NCI-H460 (cell line): ENCODE measurements at places on chromosomes 3 and 15.

- no peak for DNase-seq
These were observed 665 bp downstream of the GATM start for GRCh38 chr15:45377609-45378148.

DNA sequence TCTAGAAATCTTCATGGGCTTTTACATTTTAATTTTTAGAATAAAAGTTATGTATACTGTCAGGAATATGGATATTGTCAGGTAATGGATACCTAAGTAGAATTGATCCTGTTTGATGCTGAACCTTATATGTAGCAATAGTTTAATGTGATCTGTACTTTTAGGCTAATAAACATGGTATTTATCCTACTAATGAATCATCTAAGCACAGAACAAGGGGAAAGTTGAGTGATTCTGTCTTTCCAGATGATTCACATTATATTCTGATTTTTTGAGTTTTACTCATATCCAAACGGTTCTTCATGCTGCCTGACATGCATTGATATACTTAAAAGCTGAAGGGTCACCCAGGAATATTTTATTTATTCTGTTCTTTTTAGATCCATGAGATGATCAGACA is 34.5 kb downstream of the FANCI start:
- DNase-seq, result no peak

DNA sequence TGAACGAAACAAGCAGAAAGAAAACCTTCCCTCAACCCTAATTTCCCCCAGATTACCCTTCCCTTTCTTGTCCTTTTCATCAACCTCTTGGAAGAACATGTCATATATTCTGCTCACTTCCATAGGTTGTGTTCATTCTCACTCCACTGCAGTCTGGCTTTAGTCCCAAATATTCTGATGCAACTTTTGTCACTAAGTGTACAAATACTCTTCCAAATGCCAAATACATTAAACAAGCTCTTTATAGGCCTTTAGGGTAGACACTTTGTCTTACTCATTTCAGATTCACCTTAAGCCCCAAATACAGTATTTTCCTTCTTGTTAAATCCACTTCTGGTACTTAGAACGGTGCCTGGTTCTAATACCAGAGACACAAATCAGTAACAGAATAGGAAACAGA is 406.5 kb upstream of the CDIN1 start:
- peak; percentile 29 for DNase-seq

DNA sequence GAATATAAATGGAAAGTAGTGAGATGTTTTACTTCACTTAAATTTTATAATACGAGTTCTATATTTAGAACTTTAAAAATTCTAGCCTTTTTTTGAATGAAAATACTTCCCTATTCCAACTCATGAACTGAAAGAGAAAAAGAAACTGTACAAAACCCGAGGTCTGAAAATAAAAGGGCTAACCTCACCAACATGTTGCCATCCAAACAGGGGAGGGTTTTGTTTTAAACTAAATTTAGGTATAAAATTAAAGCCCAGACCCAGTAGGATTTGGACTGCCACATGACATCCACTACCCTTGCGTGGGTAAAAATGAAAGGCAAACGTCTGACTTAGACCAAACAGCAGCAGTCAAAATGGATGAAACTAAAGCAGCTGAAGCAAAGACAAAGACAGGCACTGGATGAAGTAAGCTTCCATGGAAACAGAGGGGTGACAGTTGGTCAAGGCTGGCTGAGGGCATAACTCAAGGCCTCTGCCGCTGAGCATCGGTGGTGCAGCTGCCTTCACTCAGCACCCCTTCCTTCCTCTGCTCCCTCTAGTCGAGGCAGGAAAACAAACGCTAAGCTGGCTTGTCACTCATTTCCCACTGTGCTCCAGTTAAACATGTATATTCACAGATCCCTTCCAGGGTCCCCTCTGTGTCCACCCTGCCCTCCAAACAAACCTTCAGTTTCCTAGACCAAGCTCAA is 58.1 kb downstream of the TM4SF4 start:
- no peak for DNase-seq

GRCh38 chr3:196124608-196125007 is 42.7 kb upstream of the TFRC start:
- DNase-seq, result no peak

DNA sequence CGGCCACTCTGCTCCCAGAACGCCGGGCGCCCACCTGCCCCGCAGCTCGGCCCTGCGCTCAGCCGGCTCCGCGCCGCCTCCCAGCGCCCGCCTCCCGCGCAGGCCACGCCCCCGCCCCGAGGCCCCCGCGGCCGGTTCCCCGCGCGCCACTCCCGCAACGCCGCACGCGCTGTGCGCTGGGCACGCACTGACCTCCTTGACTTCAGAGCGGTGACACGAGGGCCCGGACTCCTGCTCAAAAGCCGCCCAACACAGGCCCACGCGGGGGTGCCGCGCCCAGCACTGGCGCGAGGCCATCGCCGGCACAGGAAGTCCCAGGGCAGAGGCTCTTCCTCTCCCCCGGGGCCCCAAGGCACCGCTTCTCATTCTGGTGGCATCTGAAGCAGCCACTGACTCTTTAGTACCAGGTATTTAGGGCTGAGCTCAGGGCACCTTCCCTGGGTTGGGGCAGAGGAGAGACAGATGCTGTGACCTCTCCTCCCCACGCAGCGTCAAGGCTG is 12.4 kb downstream of the TNK2 start:
- DNase-seq, result no peak

DNA sequence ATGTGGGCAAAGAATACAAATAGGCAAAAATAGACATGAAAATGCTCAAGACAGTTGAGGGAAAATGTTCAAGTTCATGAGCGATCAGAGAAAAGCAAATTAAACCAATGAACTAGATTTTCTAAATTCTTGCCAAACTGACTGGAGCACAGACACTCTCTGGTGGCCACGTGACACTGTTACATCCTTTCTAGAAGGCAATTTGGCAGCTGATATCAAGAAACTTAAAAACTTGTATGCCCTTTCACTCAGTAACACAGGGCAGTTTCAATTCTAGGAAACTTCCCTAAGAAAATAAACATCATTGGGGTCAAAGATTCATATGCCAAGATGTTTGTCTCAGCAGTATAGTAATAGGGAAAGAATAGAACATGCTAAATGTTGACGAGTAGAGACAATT is 52.2 kb downstream of the ABHD5 start:
- no peak for DNase-seq

DNA sequence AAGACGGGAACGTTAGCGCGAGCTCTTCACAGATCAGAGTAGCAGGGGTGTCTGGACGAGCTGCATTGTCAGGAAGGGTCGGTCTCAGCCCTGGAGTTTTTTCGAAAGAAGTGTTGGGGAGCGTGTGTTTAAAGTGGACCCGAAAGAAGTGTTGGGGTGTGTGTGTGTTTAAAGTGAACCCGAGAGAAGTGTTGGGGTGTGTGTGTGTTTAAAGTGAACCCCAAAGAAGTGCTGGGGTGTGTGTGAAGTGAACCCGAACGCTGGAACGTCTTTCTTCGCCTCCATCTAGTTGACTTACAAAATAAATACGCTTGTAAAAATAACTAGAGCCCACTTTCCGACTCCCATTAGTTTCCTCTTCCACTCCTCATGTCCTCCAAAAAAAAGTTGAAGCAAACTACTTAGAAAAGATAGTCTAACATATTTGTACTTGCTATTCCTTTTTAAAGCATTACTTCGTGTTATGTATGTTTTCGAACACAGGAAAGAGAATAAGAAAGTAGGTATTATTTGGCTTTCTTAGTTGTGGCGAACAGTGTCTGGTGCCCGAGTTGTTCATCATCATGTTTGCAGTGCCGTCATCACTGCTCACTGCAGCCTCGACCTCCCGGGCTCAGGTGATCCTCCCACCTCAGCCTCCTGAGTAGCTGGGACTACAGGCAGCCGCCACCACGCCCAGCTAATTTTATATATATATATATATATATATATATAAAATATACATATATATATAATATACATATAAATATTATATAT is 1.0 kb downstream of the LRCH3 start:
- DNase-seq, result no peak

GRCh38 chr15:66387163-66388042 is 691 bp downstream of the MAP2K1 start:
- peak; percentile 40 for DNase-seq

DNA sequence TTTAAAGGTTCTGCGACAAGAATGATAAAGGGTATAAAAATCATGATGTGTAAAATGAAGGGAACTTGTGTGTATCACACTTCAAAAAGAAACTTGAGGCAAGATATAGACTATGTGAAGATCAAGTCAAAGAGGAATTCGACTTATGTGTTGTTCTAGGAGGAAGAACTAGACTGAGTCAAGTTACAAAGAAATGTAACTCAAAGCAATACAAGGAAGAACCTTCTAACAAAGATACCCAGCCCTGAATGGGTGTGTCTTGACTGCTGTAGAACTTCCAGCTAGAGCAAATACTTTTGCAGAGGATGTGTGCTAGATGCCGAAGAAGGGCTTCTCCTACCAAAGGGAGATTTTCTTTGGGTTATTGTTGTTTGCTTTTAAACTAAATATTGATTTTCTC is 2.4 kb downstream of the SLC49A4 start:
- no peak for DNase-seq

DNA sequence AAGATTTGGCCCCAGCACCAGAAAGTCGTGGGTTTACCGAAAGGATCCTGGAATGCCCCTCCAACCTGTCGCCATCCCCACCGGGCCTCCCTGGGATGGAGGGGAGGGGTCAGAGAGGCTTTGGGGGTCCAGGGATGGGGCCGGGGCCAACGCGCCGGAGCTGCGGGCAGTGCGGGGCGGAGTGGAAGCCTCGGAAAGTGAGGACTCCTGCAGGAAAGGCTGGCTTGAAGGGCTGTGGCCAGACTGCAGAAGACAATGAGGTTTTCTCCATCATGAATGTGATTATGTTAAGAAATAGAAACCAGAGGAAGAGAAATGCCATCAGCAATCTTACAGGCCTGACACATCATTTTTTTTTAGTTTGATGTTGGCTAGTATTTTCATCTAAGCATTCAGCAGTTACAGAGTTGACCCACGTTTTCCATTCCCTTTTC is 738 bp downstream of the YEATS2 start:
- DNase-seq, result no peak

DNA sequence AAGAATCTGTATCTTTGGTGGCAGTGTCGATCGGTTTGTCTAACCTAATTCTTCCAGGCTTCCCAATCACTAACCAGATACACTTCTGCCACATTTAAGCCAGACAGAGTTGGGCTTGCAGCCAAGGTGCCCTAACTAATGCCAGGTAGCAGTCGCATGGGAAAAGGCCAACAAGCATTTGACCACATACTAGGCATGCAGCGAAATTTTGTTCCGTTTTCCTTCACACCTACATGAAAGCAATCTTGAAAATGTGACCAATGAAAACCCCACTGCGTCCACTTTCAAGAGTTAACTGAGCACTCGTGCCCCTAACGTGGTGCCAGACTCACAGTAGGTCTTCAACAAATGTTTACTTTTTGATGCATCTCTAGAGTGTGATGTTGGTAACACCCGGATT is 192.2 kb upstream of the TPM1 start:
- DNase-seq, result no peak

DNA sequence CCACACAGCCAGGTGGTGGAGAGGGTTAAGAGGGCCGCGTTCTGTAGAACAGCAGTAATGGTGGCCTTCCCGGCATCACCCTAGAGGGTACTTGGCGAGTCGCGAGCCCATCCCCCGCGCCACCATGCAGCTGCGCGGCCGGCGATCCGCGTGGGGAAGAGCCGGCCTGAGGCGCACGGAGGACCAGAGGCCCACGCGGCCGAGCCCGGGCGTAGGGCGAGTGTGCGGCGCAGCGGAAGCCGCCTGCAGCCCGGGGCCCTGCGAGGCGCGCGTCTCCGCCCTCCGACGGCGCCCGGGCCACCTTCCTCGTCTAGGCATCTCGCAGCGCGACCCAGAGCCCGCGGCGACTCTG is 423 bp downstream of the TKT start:
- DNase-seq, result no peak

GRCh38 chr3:27596921-27597320 is 112.7 kb upstream of the SLC4A7 start:
- DNase-seq, result no peak

- no peak for DNase-seq
These were observed 67.3 kb upstream of the ONECUT1 start for GRCh38 chr15:52857471-52857870.

DNA sequence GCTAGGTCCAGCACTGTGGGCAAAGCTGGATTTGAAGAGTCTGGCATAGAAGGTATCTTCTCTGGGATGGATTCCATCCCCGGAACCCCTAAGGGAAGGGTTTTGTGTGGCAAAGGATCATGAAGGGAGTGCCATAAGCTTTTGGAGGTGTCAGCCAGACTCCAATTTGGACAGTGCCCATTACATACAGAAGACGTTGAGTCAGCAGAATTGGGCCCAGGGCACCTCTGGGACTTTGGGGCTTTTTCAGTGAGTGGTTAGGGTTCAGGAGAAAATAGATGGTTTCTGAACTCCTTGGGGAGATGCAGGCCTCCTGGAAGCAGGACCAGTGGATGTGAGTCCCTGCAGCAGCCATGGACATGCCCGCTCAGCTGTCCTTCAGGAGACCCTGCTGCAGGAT is 34.6 kb upstream of the XCR1 start:
- DNase-seq, result no peak

GRCh38 chr3:148625095-148625736 is 72.5 kb upstream of the AGTR1 start:
- DNase-seq, result no peak

GRCh38 chr15:66803182-66803729 is 101.2 kb downstream of the SMAD6 start:
- DNase-seq, result peak; percentile 95

- no peak for DNase-seq
These were observed 31.3 kb downstream of the GATM start for GRCh38 chr15:45347033-45347432.

GRCh38 chr3:67463656-67464055 is 190.8 kb downstream of the SUCLG2 start:
- no peak for DNase-seq

GRCh38 chr15:66193066-66193465 is 60.5 kb downstream of the MEGF11 start:
- no peak for DNase-seq

- no peak for DNase-seq
These were observed 31.6 kb downstream of the SAXO2 start for GRCh38 chr15:82294061-82294690.
